Osteoblast (primary cell): ENCODE measurements at places on chromosomes 7 and 10. TPM values are rescaled to one million over a fixed set of nuclear protein-coding genes. Genes with fewer than 3 reads are reported as not detected.

The CCDC172 gene
- total RNA-seq, result not detected in 2 replicates

GRCh38 chr7:11175887-11176286, 202.2 kb downstream of the PHF14 start:
- peak; percentile 49 for DNase-seq

DNA sequence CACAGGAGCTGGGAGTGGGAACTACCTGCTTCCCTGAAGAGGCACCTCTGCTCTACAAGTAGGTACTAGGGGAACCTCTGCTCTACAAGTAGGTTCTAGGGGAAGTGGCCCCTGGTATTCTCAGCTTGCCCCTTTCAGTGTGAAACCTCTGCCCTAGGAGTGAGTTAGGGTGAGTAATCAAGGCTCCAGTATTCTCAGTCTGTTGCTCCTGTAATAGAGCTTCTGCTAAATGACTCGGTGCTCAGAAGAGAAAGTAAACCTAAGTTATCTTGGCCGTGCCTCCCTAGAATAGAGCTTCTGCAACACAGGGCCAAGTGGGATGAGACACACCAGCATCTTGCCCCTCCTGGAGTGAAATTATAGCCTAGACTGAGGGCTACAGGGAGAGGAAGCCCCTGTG, 13.4 kb upstream of the RASSF4 start:
- DNase-seq, result no peak

GRCh38 chr10:44755481-44755880, 155.7 kb upstream of the TMEM72 start:
- no peak for DNase-seq

DNA sequence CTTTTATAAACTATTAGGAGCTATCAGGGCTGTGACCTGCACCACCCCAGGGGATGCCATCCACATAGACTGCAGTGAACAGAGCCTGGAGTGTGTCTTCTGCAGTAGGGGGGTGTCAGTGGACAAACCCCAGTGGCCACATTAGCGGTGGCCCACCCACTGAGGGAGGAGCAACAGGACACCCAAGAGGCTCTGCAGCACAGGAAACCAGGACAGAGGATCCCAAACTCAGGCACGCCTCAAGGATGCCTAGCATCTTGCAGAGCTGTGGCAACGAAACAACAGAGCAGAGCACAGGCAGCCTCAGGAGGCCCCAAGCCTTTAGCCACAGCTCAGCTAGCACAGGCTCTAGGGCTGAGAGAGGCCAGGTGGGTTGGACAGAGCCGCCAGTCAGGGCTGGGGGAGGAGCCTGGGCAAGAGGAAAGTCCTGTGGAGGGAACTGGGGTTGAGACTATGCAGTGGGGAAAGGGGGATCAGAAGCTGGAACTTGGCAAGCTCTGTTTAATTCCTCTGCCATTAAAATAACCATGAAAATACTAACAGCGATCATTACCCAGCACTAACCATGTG, 53.8 kb downstream of the GRID1 start:
- no peak for DNase-seq

- peak; percentile 92 for DNase-seq
Measured at GRCh38 chr7:149690688-149691446, 82.5 kb downstream of the ZNF467 start.

DNA sequence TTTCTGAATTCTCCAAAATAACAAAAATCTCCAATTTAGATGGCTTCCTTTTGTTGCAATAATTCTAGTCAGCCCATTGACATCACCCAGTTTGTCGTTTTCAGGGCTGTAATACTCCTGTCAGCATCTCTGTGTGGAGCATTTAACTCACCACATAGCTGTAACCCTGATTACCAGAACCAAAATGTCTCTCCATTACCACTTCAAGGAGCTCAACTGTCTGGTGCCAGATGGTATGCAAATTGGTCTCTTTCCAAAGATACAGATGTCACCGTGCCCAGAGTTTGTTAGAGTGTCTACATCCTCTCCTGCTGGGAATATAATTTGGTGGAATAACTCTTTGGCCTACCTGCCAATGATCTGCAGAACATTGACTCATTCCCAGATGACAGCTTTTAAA, 350.3 kb upstream of the POT1 start:
- no peak for DNase-seq
